ENCODE measurements at places on chromosomes 13 and 19.

- DNase-seq = no peak
These were observed 3.3 kb downstream of the KIR3DL3 start for GRCh38 chr19:54727562-54727961.

DNA sequence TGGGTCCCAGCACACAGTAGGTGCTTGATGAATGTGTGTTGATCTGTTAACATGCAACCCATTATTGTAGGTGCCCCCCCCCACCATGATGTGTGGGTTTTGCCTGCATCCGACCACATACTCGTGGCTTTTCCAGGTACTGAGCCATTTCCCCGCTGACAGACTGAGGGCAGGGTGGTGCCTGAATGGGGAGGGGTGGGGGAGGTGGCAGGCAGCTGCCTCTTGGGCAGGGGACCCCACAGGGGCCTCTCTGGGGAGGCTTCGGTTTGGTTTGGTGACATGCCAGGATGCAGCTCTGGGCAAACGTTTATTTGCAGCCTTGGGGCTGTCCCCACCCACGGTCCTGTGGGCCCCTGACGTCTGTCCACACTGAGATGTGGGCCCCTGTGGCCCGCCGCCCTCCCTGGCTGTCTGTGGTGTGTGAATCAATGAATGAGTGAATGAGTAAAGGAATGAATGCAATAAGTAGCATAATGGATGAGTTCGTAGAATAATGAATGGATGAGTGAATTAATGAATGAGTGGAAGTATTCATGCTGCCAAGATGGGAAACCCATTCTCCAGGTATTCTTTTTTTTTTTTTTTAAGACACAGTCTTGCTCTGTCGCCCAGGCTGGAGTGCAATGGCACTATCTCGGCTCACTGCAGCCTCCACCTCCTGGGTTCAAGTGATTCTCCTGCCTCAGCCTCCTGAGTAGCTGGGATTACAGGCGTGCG is 9.0 kb upstream of the JUND start:
- no peak for DNase-seq

DNA sequence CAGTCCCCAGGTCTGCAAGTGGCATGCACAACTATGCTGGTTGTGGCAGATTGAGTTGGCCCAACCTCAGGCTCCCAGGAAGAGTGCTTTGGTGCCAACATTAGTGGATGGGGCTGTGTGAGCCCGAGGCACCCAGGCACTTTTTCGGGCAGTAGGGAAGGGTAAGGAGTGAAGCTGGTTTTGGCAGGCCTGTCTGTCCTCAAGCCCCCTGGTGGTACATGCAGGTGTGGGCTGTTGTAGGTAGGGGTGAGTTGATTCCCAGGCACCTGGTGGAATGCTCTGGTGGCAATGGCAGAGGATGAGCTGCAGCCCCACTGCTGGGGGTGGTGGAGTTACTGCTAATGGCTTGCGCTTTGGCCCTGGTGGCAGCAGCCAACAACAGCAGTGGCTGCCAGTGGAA is 723.7 kb upstream of the SLITRK1 start:
- DNase-seq = no peak

DNA sequence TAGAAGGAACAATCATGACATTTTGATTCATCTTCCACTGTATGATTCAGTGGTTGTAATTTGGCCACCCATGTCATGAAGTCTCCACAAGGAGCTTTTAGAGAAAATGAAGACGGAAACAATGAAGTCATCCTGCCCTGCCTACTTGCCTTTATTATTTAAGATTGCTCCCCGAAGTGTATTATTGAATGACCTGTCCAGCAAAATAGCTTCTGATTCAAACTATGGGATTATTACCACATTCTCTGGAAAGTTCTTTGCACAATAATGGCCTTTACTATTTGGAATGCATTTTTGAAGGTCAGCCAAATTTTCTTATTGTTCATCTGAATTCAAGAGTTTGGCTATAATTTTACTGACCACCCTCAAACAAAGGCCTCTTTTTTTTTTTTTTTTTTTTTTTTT is 77.8 kb upstream of the RFC3 start:
- no peak for DNase-seq

DNA sequence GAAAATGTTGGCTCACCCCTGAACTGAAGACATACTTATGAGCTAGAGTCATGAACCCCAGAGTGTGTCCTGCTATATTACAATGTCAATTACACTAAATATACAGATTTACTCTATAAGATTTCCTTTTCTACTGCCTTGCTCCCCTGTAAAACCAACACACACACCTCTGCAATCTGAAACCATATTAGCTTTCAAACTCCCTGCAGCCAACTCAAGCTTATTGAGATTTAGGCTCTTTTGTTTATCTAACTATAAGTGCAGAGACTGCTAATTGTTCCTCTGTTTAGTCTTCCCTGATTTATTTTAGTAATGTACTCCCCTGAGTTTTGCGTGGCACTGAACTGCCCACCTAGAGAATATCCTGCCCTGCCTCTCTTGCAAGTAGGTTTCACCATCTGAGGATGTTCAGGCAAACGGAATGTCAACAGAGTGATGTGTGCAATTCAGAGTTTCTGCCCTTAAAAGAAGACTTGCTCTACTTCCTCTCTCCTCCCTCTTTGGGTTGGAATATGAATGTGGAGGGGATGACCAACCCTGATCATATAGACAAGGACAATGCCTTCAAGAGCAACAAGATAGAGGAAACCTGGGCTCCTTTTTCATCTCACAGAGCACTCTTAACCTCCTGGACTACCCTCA is 22.3 kb downstream of the FAM216B start:
- DNase-seq = no peak

DNA sequence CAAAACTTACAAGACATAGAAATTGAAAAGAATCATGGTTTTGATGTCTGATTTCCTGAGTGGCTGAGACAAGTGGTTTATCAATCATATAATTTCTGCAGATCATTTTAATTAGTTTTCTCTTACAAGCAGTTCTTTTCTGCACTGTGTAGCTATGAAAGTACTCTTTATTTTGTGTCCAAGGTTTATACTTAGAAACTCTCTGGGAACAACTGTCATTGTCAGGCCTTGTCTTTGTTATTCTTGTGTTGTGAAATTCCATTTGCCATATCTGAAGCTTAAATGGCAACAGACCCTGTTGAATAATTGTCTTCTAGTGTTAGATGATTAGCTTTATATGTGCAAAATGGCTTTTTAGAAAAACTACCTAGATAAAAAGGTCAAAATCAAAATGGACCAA is 312.1 kb downstream of the FGF14 start:
- DNase-seq = no peak

DNA sequence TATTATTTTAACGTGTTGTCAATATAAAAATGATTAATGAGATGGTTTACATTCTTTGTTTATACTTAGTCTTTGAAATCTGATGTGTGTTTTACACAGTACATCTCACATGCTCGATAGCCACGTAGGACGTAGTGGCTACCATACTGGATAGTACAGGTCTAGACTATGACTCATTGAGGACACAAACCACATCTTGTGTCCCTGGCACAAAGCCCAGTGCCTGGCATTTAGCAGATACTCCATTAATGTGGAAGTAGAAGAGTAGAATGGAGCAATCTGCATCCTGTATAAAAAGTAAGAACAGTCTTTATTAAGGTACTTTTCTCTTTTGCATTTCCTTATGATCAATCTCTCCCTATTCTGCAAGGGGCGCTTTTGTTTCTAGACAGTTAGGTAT is 49.0 kb upstream of the FRY start:
- peak; percentile 16 for DNase-seq

DNA sequence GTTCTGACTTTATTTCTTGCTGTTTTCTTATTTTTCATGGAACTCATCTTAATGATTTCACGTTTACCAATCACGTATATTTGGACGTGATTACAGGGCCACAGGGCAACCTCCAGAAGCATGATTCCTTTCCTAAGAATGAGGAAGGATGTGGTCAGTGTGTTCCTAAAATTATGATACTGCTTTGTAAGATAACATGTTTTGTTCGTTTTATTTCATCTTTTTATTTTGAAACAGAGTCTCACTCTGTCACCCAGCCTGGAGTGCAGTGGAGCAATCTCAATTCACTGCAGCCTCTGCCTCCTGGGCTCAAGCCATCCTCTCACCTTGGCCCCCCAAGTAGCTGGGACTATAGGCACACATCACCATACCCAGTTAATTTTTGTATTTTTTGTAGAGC is 24.8 kb upstream of the LAIR1 start:
- DNase-seq = no peak

GRCh38 chr19:16089010-16089846 is 12.9 kb downstream of the TPM4 start:
- DNase-seq = no peak

DNA sequence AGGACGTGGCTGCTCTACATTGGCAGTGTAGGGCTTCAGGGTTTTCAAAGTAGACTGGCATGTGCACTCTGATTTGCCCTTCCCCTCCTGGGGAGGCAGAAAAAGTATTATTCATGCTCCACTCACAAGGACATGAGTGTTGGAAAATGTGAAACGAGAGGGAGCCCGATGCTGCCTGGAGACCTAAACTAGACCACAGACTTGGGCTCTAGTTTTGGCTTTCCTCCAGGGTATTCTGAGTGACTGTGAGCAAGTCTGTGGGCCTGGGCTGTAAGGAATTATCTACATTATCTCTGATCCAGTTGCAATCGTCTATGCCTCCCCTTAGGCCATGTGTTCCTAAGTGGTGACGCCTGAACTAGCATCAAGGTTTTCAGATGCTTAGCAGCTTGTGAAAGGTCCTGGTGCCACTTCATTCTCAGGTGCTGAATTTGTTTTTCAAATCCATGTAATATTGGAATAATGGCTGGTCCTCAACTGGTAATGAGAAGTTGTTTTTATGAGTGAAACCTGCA is 55.0 kb downstream of the MRPL57 start:
- DNase-seq = no peak

GRCh38 chr19:55603581-55604292 is 1.7 kb upstream of the ZNF865 start:
- DNase-seq = no peak

GRCh38 chr19:2362970-2363300 is 2.9 kb downstream of the TMPRSS9 start:
- DNase-seq = no peak

- no peak for DNase-seq
These were observed 226.7 kb upstream of the IPO5 start for GRCh38 chr13:97726664-97727280.

DNA sequence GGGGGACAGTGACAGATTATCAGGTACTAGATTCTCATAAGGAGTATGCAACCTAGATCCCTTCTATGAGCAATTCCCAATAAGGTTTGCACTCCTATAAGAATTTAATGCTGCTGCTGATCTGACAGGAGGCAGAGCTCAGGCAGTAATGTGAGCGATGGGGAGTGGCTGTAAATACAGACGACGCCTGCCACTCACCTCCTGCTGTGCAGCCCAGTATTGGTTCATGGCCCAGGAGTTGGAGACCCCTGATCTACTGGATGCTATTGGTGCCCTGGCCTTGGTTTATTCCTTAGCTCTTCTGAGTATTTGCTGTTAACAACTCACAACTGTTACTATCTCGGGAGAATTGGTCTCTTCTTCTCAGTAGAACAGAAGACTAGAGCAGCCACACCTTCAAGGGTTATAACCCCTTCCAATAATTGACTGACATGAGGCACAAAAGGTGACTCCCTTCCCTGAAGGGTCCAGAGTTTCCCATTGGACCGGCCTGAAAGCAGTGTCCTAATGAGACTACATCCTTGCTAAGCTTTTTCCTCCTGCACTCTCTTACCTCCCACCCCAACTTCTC is 35.0 kb upstream of the RBM26 start:
- no peak for DNase-seq

DNA sequence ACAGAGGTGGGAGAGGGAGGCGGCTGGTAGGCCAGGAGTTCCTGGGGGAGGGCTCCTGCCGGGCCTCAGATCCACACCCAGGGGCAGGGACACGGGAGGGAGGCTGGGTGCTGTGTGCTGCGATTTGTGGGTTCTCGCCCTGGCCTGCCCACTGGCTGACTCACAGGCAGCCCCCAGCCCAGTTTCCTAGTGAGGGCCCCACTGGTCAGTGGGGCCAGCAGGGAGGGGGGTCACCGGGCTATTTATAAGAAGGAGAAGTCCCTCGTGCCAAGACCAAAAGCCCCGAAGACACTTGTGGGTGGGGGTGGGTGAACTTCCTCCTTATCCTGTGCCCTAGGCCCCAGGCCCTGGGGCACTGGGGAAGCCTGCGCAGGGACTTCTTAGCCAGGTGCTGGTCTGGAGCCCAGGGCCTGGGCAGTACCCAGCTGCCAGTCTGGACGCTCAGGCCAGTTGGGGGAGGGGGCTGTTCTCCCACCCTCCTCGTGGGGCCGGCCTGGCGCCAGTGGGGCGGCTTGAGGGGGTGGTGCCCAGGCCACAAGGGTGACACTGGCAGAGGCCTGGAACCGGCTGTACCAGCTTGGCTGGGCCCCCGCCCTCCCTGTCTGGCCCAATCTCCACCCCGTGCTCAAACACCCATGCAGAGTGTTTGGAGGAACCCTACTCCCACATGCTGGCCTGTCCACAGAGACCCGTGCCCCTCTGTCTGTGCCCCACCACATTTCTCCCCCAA is 5.0 kb upstream of the JUNB start:
- DNase-seq = peak; percentile 32

DNA sequence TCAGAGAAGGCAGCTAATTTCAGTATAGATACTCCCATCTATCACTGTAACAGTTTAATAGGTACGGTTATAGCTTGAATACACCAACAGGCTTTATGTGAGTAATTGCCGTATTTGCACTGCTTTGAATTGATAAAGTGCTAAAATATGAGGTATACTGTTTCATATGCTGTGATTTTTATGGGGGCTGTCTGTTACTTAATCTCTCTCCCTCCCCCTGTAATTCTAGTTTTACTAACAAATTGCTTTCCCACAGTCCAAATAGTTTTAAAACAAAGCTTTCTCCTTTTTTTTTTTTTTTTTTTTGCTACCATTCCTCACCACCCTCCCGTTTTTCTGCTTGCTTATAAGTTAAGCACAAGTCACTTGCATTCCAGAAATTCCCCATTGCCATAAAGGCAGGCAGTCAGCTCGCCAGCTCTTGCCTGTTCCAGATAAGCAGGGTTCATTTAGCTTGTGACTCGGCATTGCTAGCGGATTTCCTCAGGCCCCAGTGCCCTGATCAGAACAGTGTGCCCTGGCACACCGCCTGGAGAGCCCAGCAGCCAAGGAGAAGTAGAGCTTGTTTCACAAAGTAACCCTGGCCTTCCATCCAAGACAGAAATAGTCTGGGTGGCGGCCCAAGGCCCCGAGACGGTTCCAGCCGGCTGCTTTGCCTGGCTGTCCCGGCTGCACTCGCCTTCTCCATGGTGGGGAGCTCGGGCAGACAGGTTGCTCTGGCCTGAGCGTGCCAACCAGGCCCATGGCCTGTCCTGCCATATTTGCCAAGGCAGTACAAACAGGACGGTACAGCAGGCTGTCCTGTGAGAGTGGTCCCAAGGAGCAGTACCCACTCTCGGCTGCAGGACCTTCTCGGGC is 43.5 kb upstream of the NPAS1 start:
- DNase-seq = peak; percentile 76

Measured in occipital lobe (tissue), 3 donors.